ENCODE measurements at places on chromosomes 16 and 17.

GRCh38 chr17:33090806-33091205 is 99.2 kb downstream of the SPACA3 start:
- no peak for DNase-seq

- DNase-seq, result peak; percentile 2
Measured at GRCh38 chr16:81831722-81832126, 52.6 kb downstream of the PLCG2 start.

DNA sequence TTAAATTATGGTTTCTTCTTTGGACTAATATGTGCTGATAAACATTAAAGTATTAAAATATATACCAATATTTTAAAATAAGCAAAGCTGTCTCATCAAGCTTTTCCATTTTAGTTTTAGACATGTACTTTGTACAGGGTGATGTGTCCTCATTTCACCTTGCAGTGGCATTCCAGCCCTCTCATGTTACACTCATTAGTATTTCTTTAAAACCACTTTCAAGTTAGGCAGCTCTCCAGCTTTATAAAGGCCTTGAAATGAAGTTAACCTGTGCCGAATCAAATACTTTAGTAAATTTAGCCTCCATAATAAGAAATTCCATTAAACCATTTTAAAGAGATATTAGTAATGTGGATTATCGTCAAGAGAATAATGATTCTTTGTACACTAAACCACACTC is 107.6 kb upstream of the HLF start:
- DNase-seq, result no peak

GRCh38 chr16:83967838-83968305 is at the start of gene NECAB2:
TSS of gene NECAB2 (plus strand) at chr16:83968244. CDS start at chr16:83968649, 405 bp downstream.
- DNase-seq, result no peak

- no peak for DNase-seq
Measured at GRCh38 chr16:14475370-14476139, 154.5 kb downstream of the PARN start.

DNA sequence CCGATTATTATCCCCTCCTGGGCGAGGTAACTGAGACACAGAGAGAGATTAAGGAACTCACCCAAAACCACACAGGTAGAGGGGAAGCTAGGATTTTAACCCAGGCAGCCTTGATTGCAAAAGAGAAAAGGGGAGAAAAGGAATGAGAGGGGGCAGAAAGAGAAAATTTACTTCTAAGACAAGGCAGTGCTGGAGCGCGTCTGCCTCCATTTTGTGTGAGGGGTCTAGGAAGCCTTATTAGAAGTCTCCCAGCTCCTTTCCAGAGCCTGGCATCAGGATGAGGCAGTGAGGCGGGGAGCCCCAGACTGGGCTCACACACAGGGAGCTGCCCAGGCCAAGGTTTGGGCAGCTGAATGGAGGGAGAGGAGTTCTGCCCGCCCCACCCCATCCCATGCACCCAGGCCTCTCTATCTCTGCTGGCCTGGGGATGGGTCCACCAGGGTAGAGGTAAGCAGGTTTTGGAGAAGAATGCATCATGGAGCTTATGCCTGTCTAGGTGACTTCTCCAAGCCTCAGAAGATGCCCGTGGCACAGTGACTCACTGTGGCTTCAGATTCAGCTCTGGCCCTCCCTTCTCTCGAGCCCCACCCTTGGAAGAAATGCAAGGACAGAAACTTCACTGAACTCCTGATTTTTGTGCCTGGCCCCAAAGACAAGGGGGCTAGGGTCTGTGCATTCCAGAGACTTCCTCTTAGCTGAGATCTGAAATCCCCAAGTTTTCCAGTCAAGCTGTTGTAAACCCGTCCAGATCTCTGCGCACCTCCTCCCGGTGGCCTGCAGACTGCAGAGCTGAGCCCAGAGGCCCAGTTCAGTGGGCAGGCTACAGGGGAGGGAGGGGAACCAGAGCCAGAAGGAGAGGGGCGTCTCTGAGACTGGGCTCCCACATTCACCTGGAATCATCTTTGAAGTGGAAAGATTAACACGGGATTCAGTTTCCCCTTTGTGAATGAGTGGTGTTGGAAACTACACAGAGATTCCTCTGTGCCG is 95.1 kb upstream of the CDH5 start:
- DNase-seq, result no peak

DNA sequence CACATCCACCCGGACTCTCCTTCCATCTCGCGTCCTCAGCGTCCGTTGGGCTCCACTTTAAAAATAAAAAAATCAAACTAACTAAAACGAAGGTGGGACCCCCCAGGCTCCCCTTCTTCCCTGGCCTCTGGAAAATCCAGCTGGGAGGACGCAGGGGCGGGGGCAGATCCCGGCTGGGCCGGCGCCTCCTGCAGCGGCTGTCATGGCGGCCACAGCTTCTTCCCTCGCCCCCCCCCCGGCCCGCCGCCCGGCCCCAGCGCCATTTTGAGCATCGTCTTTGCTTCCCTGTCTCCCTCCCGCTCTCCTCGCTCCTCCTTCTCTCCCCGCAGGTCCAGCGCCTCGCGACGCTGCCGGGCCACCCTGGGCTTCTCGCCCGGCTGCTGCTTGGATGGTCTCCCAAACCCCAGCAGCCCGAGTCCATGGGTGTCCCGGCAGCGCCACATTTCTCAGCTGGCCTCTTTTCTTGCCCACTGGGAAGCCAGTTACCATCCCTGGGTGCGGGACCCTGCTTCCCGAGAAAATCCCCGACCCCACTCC is 3.3 kb downstream of the HOXB2 start:
- peak; percentile 46 for DNase-seq

- no peak for DNase-seq
Measured at GRCh38 chr17:43940630-43941029, 1.6 kb downstream of the PPY start.

- no peak for DNase-seq
Measured at GRCh38 chr16:86966777-86967176, 350.4 kb downstream of the C16orf95 start.

GRCh38 chr16:3004781-3005284 is 7.9 kb upstream of the CLDN9 start:
- DNase-seq, result no peak

DNA sequence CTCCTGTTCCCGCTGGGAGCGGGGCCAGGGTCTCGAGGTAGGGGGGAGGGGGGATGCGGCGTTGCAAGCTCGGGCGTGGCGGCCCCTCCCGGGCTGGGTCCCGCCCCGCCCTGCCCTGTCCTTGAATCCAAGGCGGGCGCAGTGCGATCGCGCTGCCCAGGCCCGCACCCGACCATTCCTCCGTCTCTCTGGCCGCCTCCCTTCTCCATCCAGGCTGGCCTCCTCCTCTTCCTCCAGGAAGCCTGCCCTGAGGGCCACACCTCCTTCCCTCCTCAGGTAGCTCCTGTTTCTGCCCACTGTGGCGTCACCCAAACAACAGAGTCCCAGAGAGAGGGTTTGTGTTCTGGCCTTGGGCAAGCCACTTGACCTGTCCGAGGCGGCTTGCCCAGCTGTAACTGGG is 43.0 kb upstream of the TAC4 start:
- no peak for DNase-seq

- peak; percentile 56 for DNase-seq
Measured at GRCh38 chr17:77375917-77376651, 235.3 kb downstream of the SEC14L1 start.

GRCh38 chr17:9982159-9982558 is 77.1 kb upstream of the RCVRN start:
- DNase-seq, result no peak

GRCh38 chr17:37130984-37131446 is 182.3 kb downstream of the AATF start:
- DNase-seq, result no peak

- no peak for DNase-seq
Measured at GRCh38 chr17:61235001-61235826, 164.4 kb upstream of the TBX2 start.

- DNase-seq, result peak; percentile 75
Measured at GRCh38 chr17:35578197-35578928, at the start of gene PEX12. TSS of gene PEX12 (minus strand) at chr17:35578571. CDS start at chr17:35578021, 550 bp downstream.

GRCh38 chr17:44247876-44248736 is 19.8 kb downstream of the SLC4A1 start:
- DNase-seq, result no peak

DNA sequence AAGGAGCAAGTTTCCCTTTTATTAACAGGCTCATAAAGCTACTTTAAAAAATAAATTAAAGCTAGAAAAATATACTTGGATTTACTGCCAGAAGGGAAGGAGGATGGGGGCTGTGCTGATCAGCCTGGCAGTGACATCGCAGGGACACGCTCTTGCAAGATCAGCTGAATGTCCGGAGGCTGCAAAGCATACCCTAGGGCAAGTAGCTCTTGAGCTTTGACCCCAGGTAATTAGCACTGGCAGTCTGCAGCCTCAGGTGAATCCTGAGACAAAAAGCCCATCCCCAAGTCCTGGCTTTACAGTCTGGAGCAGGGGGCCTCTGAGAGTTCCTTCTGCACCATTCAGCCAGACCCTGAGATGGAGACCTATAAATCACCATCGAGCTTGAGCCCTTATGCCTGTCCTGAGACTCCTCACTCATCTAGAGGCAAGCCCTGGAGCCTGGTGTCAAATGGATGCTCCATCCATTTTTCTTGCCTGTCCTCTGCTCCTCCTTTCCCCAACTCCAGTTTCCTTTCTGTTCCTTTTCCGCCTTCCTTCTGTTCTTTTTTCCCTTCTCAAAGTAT is 131.7 kb downstream of the TMEM114 start:
- DNase-seq, result no peak

- no peak for DNase-seq
Measured at GRCh38 chr17:39972271-39972670, 8.3 kb upstream of the PSMD3 start.

DNA sequence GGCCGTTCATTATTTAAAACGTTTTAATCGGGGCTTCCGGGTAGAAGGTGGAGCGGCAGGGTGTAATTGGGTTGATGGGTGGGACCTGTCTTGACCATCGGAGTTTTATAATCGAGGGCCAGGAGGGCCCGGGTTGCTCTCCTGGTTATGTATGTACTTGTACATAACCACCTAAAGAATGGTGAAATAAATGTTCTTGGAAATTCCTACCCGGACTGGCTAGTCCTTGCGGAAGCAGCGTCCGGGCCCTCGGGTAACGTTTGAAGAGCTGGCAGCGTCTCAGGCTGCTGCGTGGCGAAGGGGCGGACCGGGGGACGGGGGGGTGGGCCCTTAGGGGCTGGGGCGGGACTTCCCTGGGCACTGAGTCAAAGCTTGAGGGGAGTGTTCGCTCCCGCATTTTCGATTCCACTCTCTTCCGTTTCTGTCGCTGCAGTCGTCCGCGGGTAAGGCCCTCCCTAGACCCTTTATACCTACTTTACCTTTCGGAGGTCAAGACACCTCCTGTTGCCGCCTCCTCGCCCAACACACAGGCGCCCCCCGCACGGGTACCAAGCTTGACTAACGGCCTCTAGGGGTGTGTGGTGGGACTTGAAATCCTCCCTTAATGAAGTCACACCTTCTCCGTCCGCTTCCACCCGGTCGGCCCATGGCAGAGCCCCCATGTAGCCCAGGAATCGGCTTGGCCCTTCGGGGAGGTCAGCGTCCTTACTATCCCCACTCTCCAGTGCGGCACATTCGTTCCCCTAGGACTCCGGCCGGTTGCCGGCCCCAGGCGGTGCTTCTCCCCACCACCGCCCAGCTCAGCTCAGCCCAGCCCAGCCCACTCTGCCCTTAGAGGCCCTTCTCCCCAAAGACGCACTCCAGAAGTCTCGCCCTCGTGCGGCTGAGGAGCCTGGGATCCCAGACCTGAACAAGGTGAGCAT is at the start of gene TMEM106A:
TSS of gene TMEM106A (plus strand) at position 396 of the 923 bp plus-strand sequence. CDS start 1,167 bp downstream, outside the sequence.
- DNase-seq, result peak; percentile 70

GRCh38 chr17:57929386-57929785 is 25.8 kb downstream of the CUEDC1 start:
- DNase-seq, result no peak

- no peak for DNase-seq
Measured at GRCh38 chr17:76840443-76840767, 27.8 kb upstream of the MGAT5B start.

- DNase-seq, result no peak
Measured at GRCh38 chr16:72036098-72036497, 18.2 kb upstream of the HP start.

GRCh38 chr17:79182176-79183042 is 107.8 kb downstream of the ENGASE start:
- no peak for DNase-seq

All from stimulated activated CD4-positive, alpha-beta T cell treated with anti-CD3 and anti-CD28 coated beads, Interleukin-4, amount 100 ng/mL, for 4 hours (primary cell).